ENCODE measurements at places on chromosomes 4 and X.

DNA sequence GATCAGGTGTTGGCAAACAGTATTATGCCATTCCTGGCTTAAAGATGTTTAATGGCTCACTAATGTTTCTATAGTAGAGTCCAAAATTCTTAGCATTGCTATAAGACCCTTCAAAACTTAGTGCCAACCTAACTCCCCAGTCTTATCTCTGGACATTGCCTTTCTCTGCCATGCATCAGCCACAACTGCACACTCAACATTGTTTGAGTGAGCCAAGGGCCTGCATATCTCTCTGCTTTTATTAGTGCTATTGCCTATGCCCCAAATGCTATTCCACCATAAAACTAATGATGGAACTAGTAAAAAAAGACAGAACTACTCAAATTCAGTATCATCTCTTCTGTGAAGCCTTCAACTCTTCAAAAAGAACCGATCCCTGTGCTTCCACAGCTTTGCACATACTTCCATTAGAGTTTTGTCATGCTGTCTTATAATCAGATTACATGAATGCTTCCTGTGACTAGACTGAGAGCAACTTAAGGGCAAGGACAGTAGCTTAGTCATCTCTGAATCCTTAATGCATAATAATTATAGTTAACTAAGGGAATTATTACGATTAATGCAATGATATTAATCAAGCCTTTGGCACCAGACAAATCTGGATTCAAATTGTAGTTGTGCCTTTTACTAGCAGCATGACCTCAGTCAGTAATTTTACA lies 53.7 kb downstream of the CHM start:
- no peak for DNase-seq

GRCh38 chrX:121093011-121093410 lies 45.6 kb downstream of the GLUD2 start:
- no peak for DNase-seq

- DNase-seq = no peak
Measured at GRCh38 chr4:60657807-60658206, 542.3 kb upstream of the ADGRL3 start.

- no peak for DNase-seq
Measured at GRCh38 chr4:25022766-25023165, 8.0 kb downstream of the LGI2 start.

DNA sequence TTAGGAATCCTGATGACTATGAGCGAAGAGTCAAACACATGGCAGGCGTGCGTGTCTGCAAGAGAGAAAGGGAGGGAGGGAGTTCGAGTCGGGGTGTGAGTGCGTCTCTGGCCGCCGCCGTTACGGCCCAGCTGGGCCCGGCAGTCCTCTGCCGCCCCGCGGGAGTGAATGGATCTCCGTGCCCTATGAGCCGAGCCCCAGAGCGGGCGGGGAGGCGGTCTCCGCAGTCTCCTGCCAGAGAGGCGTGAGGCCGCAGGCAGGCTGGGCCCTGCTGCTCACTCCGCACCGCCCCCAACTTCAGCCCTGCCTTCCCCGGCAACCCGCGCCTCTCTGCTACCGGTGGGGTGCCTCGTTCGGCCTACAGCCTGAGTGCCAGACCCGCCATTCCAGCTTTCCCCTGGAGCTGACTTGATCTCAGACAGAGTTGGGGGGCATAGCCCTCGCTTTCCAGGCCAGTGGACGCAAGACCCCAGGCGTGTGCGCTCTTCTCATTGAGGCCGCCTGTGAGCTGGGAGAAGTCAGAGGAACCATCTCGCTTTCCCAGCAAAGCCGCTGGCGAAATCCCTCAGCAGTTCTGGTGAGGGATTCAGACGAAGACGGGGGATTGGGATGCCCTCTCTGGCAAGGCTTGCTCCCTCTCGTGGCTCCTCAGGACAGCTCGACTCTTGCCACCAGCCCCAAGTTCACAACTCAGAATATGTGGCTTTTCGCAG lies 1.4 kb downstream of the SLC16A2 start:
- DNase-seq = no peak

DNA sequence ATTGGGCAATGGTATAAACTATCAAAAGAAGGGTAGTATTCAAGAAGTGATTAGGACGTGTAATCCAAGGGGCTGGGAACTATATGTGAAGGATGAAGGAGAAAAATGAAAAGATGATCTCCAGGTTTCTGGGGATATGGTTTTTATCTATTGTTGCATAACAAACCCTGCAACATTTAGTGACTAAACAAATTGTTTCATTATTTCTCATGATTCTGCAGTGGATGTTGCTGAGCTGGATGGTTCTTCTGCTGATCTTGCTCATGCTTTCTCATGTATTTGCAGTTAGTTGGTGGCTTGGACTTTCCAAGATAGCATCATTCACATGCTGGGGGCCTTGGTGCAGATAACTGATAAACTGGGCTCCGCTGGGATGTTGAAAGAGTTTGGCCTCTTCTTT lies 29.1 kb downstream of the PHOX2B start:
- no peak for DNase-seq

DNA sequence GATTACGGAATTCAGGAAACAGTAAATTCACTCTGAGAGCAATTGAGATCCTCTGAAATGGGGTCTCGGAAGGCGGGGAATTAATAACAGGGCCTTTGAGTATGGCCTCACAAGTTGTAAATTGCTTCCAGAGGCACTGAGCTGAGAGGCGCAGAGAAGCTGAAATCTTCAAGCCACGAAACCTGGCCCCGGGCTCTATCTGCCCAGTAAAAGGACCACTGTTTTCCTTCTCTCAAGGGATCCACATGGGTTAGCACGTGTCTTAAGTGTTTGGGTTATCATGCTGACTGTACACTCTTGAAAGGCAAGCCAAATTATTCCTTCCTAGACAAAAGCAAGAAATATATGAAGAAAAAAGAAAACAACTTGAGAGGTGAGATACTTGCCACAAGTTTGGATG lies 1012.9 kb upstream of the FTHL17 start:
- no peak for DNase-seq

Data from stimulated activated CD4-positive, alpha-beta T cell treated with anti-CD3 and anti-CD28 coated beads, Interleukin-1b, Interleukin-23, amount 100 ng/mL, for 1 hour (primary cell).